ENCODE measurements at places on chromosomes 13 and 19.

GRCh38 chr19:51971624-51972023 lies 15.0 kb downstream of the ZNF350 start:
- DNase-seq, result no peak

- peak; percentile 4 for DNase-seq
Observed at GRCh38 chr19:36060430-36060829, 5.7 kb downstream of the WDR62 start.

DNA sequence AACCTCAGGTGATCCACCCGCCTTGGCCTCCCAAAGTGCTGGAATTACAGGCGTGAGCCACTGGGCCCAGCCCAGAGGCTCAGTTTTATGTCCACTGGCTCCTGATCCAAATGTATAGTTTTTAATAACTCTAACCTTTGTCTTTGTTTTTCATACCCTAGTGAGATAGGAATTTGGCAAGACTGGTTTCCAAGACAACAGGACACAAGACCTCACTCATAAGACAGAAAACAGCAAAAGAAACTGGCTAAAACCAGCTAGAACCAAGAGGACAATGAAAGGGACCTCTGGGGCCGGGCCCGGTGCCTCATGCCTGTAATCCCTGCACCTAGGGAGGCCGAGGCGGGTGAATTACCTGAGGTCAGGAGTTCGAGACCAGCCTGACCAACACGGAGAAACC lies 27.6 kb downstream of the CPT1C start:
- DNase-seq, result no peak

- no peak for DNase-seq
Observed at GRCh38 chr19:31834070-31834469, 484.8 kb upstream of the TSHZ3 start.

DNA sequence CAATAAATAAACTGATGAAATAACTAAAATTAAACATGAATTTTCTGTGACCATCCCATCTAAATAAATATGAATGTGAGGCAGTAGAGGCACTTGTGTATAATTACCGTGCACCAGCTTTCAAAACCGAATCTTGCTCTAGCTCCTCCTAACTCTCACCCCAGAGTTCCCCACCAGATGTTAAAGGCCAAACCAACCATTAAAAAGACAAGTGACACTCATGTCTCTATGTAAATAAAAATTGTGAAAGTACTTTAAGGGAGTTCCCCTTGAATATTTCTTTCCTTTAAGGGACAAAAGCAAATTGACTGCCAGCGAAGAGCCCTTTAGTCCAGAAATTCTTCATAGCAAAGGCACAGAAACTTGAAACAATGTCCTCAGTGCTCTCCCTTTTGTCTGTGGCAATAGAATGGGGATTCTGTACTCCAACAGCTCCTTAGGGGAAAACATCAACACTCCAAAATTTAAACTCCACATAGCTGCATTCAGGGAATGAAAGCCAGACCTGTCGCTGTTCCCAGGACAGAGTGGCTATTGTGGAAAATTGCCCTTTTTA lies 101.7 kb upstream of the SOX21 start:
- DNase-seq, result no peak

DNA sequence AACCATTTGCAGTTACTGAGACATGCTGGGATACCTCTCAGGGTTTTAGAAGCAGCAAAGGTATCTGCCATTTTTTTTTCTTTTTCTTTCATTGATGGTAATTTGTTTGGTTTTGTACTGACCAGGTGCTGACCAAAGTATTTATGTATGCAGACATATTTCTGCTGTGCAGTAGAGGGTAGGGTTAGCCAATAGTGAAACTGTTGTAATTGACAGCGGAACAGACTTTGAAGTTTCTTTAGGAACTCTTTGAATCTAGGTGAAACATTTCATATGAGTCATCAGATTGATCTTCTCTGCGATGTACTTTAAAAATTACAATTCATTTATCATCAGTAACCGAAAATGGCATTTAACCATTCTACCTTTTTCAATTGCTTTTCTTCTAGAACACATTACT lies 63.0 kb downstream of the ITGBL1 start:
- no peak for DNase-seq

All from NCI-H2171 treated with DMSO at 0.1 percent for 48 hours (cell line).